ENCODE measurements at places on chromosomes 5 and 9.

- no peak for DNase-seq
Observed at GRCh38 chr5:122844136-122844909, 1.1 kb upstream of the SNX24 start.

DNA sequence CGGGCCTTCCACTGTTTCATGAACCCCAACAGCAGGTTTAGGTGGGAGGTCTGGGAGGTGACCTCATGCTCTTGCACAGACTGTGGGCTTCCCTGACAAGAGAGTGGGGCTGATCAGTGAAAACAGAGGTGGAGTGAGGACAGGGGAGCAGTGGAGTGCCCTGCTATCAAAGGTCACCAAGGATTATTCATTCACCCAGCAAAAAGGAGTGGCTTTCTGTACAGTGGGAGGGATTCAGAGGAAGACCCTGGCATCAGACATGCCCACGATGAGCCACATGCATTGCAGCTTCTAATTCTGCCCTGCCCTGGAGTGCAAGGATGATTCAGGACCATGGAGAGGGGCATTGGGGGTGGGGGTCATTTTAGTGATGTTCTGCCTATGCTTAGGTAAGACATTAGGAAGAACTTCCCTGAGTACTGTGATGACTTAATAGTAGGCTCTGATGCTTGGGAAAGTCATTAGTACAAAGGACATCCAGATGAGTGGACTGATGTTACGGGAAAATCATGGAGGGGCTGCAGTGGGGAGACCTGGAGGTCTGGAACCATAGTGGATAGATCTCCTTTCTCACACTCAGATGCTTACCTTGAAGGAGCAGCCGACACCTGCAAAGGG lies 12.8 kb downstream of the TRAF1 start:
- DNase-seq, result no peak

DNA sequence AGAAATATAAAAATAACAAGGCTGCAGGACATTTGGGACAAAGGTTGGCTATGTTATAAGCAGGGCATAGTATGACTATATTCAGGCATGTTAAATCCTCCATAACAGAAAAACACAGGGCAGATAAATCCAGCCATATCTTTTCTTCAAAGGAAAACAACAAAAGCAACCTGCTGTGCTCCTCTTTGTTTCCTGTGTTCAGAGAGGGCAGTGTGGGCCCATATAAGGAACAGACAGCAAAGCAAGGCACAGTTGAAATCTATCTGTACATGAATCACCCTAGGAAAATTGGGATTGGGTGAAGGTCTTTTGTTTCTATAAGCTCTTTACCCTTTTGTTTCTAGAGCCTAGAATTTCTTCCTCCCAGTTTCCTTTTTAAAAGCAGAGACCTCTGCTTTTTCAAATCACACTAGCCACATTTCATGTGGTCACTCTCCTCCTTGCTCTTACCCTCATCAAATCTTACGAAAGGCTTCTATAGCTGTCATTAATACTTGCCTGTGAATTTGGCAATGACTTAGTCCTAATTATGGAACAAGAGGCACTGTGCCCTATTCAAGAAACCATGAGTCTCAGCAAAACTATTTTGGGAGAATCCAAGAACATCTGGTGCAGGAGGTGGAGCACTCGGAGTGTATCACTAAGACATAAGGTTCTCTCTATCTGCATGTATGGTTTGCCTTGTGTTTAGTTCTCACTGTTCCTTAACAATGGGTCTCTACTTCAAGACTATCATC lies 1.8 kb downstream of the GZMA start:
- no peak for DNase-seq

GRCh38 chr5:53027913-53028312 lies 38.8 kb downstream of the ITGA2 start:
- no peak for DNase-seq

DNA sequence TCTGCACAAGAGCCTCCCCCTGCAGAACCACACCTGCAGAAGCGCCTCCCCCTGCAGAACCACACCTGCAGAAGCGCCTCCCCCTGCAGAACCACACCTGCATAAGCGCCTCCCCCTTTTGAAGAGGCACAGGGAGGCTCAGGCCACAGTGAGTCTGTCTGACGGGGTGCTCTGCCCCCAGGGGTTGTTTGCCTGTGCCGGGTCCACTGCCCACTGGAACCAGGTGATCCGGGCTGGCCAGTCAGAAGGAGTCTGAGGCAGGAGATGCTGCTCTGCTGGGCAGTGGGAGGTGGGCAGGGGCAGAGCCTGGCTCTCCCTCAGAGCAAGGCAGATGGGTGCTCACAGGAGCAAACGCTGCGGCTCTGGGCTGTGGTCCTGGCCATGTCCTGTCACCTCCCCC lies 60.8 kb upstream of the RNU6ATAC start:
- no peak for DNase-seq

GRCh38 chr9:81474792-81475191 lies 214.6 kb downstream of the TLE1 start:
- no peak for DNase-seq

GRCh38 chr9:79257228-79257781 lies 314.5 kb upstream of the TLE4 start:
- no peak for DNase-seq

- DNase-seq, result no peak
Observed at GRCh38 chr9:82606492-82607382, 456.2 kb downstream of the RASEF start.

GRCh38 chr5:50583621-50584020 lies 82.8 kb upstream of the PARP8 start:
- no peak for DNase-seq

DNA sequence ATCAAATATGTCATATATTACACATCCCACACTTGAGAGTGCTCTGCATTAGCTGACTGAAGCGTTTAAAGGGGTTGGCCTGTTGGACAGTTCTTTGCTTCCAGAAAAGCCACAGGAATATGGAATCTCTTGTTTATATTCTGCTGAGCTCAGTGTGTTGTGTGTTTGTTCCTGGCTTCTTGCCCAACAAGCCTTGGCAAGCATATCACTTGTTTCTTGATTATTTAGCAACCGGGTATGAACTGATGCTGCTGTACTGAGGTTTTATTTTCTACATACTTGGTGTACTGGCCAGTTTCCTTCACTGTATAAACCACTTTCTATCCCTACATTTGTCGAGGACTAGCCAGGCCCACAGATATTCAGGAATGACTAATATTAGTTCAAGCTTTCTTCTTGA lies 378.9 kb downstream of the KCTD16 start:
- no peak for DNase-seq

DNA sequence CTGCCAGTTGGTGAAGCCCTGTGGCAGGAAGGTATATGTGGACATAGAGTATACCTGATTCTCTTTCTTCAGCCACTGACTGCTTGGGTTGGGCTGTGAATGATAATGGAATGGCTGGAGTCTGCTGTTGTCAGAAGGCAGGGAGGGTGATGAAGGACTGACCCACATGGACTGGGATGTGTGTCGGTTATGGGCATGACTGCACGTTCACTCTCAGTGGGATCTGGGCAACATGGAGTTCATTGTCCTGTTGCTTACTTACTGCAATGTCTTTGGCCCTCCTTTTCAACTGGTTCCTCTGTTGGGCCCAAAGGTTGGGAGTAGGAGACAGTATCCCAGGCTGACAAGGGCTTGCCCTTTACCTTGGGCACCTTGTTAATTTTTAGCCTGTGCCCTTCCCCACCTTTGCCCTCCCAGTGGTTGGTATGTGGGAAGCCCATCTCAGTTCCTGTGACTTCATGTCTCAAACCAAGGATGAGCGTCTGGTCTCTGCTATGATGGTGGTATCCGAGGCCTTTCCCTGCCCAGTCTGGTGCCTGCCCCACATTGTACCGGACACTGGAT lies 34.6 kb downstream of the FAXDC2 start:
- no peak for DNase-seq

DNA sequence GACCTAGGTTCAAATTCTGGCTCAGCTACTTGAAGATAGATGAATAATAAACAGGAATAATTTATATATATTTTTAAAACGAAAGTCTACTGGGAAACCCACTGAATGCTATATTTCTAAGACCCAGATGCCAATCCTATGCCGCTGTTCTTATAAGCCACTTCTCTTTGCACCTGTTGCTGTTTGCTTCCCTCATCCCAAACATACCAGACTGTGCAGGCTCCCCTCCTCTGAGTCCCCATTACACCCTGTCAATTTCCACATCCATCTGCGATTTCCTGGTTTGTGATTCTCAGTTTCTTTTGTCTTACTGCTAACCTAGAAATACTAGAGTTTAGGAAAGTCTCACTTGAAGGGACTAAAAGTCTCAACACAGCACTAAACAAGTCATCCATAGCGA lies 92.8 kb upstream of the CAST start:
- no peak for DNase-seq

DNA sequence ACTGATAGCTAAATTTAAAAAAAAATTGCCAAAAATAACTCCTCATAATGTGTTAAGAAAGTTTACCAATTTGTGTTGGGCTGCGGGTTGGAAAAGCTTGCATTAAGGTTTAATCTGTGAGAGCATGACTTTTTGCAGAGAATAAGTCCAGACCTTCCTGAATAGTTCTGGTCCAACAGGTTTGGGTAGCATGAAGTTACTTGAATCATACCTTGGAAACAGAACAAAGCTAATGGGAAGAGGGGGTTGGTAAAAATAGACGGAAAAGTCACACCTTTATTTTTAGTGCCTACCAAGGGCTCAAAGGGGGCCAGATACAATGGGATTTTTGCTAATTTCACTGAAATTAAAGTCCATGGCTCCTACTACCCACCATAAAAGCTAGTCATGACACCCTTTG lies 17.1 kb upstream of the MATR3 start:
- no peak for DNase-seq

DNA sequence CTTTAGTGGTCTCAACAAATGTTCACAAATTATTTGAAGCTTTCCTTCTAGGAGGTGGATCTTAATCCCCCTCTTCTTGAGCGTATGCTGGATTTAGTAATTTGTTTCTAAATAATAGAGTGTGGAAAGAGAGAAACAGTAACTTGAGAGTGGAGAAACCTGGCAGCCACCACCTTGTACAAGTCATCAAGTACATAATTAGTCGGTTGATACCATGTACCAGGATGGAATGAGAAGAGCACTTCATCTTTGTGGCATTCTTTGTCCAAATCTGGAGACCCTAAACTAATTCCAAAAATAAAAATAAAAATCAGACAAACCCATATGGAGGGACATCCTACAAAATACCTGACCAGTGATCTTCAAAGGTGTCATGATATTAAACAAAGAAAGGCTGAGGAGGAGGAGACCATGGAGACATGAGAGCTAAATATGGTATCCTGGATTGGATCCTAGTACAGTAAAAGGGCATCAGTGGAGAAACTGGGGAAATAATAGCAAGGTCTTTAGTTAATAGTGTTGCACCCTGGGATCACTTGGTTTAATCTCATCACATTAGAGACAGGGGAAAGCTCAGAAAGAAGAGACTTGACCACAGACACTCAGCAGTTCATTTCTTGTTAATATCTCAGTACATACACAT lies 147.9 kb downstream of the ASTN2 start:
- no peak for DNase-seq

DNA sequence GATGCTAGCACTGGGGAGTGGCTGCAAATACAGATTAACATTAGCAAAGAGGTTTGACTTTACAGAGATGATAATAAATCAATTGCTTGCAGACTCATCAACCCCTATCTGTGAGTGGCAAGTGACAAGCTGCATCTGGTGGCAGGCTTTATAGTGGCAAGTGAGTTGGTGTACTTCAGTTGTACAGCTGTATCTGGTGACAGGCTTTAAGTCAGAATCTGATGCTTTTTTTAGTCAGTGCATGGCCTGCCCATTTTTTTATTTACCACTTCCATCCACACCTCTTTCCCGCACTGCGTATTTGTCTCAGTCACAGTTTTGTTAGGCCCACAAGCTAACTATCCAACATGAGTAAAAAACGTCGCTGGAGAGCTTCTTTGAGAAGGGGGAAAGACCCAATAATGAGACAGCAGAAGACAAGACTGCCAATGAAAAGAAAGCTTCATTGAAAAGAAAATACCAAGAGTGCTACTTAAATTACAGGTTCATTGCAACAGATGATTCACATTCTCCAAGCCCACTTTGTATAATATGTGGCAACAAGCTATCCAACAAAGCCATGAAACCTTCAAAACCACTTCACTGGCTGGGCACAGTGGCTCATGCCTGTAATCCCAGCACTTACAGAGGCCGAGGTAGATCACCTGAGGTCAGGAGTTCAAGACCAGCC lies 23.1 kb downstream of the ANP32B start:
- DNase-seq, result no peak

GRCh38 chr5:60077292-60077691 lies 183.8 kb upstream of the PDE4D start:
- peak; percentile 59 for DNase-seq

DNA sequence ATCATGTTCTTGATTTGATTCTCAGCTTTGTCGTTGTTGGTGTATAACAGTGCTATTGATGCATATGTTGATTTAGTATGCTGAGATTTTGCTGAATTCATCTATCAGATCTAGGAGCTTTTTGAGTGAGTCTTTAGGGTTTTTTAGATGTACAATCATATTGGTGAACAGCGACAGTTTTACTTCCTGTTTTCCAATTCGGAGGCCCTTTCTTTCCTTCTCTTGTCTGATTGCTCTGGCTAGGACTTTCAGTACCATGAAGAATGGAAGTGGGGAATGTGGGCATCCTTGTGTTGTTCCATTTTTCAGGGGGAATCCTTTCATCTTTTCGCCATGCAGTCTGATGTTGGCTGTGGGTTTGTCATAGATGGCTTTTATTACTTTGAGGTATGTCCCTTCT lies 100.4 kb downstream of the SGCD start:
- DNase-seq, result no peak

- no peak for DNase-seq
Observed at GRCh38 chr5:158530115-158530514, 569.6 kb downstream of the EBF1 start.

- DNase-seq, result no peak
Observed at GRCh38 chr5:135952683-135953082, 2.1 kb downstream of the LECT2 start.

DNA sequence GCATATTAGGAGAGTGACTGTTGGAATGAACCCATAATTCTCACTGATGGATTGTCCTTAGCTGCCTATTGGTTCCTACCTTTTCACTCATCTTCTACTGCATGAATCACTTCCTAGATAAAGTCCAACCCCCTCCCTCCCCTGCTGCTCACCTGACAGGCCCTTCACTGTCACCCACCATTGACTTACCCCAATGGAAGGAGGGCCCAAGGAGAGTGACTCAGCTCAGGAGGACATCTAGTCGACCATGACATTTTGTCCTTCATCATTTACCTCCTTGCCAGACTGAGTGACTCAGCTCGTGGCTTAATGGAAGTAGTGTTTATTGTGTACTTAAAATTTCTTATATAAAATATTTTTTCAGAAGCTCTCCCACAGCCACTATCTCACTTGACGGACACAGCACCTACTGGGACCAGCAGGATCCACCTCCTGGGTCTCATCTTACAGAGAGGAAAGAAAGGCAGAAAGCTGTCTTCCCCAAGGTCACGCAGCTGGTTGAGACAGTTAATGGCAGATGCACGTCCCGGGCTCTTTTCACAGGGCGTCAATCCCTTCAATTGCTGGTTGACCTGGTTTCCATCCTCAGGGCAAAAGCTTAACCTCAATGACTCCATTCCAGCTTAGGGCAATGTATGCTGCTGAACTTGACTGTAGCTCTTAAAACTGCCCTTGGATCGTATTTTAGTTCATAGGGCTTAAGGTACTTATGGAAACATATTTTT lies 142.3 kb downstream of the MARCHF11 start:
- DNase-seq, result no peak
